ENCODE measurements at places on chromosomes 7 and 10. TPM values are rescaled to one million over a fixed set of nuclear protein-coding genes. Genes with fewer than 3 reads are reported as not detected.

HOXA4 gene
- total RNA-seq = 1.0 TPM

- no peak overlapping the region for H3K27ac ChIP-seq
- H3K4me3 ChIP-seq = peak overlapping the region; percentile 71
- no peaks in the 10 kb centered on the region for H3K27me3 ChIP-seq
- H3K4me1 ChIP-seq = peaks cover 6% of the 10 kb centered on the region
- peaks cover 12% of the 10 kb centered on the region for H3K36me3 ChIP-seq
These were observed 1.8 kb downstream of the CYP2E1 start for GRCh38 chr10:133528845-133529575.

GRCh38 chr7:157831143-157831905, 494.5 kb downstream of the DNAJB6 start:
- no peak overlapping the region for H3K27ac ChIP-seq
- H3K36me3 ChIP-seq = no peaks in the 10 kb centered on the region
- H3K4me3 ChIP-seq = no peak overlapping the region
- DNase-seq = no peak
- no peaks in the 10 kb centered on the region for H3K27me3 ChIP-seq

DNA sequence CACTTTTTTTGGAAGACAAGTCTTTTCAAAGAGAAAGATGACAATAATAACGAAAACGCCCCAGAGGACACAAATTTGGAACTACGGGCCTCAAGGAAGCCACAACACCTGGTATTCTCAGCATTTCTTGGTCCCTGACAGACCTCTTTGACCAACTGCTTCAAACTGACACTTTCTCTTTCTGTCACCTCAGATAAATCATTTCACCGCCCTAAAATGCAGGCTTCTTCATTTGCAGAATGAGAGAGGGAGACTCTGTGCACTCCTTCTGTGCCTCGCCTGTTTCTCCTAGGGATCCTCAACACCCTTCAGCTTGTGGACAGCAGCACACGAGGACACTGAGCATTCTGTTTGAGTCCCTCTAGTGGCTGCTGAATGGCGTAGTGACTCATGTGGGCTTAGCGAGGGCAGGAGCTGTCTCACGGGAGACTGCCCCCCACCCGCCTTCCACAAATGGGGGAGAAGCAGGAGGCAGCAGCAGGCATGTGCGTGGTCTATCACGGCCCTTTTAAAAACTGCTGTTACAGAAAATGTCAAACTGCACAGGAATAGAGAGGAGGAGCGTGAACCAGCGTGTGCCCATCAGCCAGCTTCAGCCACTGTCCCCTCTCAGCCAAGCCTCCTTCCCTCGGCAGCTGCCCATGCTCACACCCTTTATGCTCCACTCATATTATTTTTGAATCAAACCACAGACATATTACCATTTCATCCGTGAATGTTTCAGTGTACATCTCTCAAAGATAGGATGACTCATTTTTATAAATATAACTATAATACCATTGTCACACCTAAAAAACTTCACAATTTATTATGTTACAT, 41.4 kb downstream of the GSDME start:
- H3K27ac ChIP-seq = no peak overlapping the region
- H3K36me3 ChIP-seq = no peaks in the 10 kb centered on the region
- H3K4me3 ChIP-seq = no peak overlapping the region
- no peak for DNase-seq
- H3K4me1 ChIP-seq = no peaks in the 10 kb centered on the region
- no peaks in the 10 kb centered on the region for H3K27me3 ChIP-seq

DNA sequence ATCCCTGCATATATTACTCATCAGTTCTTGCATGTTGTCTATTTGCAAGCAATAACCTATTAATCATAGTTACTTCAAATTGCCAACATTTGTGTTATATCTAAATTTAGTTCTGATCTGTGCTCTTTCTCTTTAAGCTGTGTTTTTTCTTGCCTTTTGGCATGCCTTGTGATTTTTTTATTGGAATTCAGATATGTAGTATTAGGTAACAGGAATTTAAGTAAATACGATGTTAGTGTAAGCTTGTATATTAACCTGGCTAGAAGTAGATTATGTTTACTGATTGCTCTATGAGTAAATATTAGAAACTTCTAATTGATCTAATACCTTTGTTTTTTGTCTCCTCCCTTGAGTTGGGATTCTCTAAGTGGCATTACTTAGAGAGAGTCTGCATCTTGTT, 718.9 kb upstream of the POT1 start:
- H3K4me3 ChIP-seq = peak overlapping the region; percentile 12
- no peaks in the 10 kb centered on the region for H3K27me3 ChIP-seq
- no peak overlapping the region for H3K27ac ChIP-seq
- H3K36me3 ChIP-seq = no peaks in the 10 kb centered on the region
- H3K4me1 ChIP-seq = peaks cover 17% of the 10 kb centered on the region
- no peak for DNase-seq

GRCh38 chr7:53070883-53071282, 35.5 kb downstream of the POM121L12 start:
- H3K4me3 ChIP-seq = no peak overlapping the region
- DNase-seq = no peak
- no peaks in the 10 kb centered on the region for H3K27me3 ChIP-seq
- no peak overlapping the region for H3K27ac ChIP-seq
- no peaks in the 10 kb centered on the region for H3K36me3 ChIP-seq

GRCh38 chr10:19825700-19826099, 9.5 kb downstream of the PLXDC2 start:
- H3K36me3 ChIP-seq = no peaks in the 10 kb centered on the region
- no peak overlapping the region for H3K4me3 ChIP-seq
- H3K27ac ChIP-seq = no peak overlapping the region
- H3K27me3 ChIP-seq = no peaks in the 10 kb centered on the region
- DNase-seq = no peak

- DNase-seq = no peak
- H3K4me1 ChIP-seq = no peaks in the 10 kb centered on the region
- H3K27ac ChIP-seq = no peak overlapping the region
- no peaks in the 10 kb centered on the region for H3K27me3 ChIP-seq
- no peak overlapping the region for H3K4me3 ChIP-seq
These were observed 28.6 kb downstream of the RABGEF1 start for GRCh38 chr7:66768865-66769832.

CLDN3 gene
- 122 TPM for total RNA-seq

DNA sequence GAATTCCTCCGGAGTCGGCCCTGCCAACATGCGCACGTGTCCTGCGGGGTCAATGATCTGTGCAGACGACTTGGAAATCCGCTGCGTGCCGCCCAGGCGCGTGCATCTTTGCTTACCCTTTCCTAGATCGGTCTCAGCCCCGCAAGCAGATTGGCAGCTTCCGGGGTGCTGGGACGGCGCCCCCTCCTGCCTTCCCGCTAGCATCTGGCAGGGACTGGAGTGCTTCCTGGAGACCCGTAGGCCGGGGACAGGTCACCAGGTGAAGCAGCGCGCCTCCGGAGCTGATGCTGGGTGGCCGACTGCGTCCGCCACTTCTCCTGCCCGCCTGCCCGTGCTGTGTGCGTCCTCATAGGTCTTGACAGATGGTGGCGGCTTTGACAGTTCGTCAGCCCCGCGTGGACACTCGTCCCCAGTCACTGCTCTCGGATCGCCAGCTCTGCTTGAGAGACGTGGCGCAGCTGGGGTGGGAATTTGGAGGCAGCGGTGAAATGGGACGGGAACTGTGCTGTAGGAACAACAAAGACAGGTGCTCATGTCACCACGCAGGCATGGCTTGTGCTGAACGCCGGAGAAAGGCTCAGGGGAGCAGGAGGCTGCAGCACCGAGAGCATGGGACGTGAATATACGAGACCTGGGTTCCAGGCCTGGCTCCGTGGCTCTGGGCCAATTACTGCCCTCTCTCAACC, 21.9 kb upstream of the KCNK18 start:
- H3K4me1 ChIP-seq = no peaks in the 10 kb centered on the region
- H3K27ac ChIP-seq = no peak overlapping the region
- peaks cover 35% of the 10 kb centered on the region for H3K27me3 ChIP-seq
- peak overlapping the region; percentile 70 for H3K4me3 ChIP-seq

DNA sequence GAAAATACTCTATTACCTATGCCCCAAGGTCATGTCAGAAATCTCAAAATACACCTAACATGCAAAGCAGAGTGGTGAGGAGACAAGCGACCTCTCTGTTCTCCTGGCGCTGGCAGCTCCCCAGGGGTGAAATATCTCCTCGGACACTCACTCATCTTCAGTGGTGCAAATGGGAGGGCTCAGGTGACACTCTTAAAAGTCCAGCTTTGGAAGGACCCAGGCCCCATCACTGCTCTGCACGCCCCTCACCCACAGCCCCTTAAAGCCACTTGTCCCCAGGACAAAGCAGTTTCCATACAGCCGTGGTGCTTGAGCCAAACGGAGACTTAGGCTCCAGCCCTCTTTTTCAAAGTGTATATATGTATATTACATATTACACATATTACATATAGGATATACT, 12.4 kb downstream of the PRKAG2 start:
- DNase-seq = no peak
- H3K27ac ChIP-seq = no peak overlapping the region
- H3K36me3 ChIP-seq = no peaks in the 10 kb centered on the region

ABCF2 gene
- 43.0 TPM for total RNA-seq

DNA sequence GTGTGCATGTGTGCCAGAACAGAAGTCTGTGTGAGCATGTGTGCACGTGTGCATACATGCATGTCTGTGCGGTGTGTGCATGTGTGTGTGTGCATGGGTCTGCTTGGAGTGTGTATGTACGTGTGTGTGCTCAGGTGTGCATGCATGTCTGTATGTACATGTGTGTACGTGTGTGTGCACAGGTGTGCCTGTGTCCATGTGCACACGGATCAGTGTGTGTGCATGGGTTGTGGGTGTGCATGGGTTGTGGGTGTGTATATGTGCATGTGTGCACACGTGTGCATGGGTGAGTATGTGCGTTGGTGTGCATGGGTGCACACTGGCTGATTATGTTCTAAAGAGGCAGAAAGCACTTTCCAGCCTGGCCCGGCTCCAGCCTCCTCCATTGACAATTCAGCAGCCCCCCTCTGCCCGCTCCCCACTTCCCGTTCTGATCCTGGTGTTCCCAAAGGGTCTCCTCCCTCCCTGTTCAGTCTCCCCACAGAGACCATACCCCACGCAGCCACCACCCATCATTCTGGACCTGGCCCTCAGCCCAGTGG, 44.1 kb upstream of the PDGFA start:
- H3K4me3 ChIP-seq = no peak overlapping the region
- no peaks in the 10 kb centered on the region for H3K36me3 ChIP-seq
- H3K4me1 ChIP-seq = no peaks in the 10 kb centered on the region

DNA sequence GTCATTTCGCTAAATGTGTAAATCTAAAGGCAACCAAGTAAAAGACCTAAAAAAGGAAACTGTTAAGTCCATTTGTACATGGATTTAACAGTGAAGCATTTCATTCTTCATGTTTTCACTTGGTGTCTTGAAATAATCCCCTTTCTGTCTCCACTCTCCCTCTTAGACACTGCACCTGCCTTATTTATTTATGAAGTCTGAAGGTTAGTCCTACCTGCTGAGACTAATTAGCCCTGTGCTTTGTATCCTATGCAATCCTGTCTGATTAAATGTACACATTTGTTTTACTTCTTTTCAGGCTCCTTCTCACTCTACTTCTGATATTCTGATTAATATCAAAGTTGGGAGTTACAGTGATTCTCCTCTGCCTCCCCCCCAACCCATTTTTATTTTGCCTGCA, 1.9 kb upstream of the TCF7L2 start:
- peaks cover 26% of the 10 kb centered on the region for H3K4me1 ChIP-seq
- peak overlapping the region; percentile 80 for H3K4me3 ChIP-seq
- no peak for DNase-seq
- no peaks in the 10 kb centered on the region for H3K27me3 ChIP-seq
- peaks cover 38% of the 10 kb centered on the region for H3K36me3 ChIP-seq
- peak overlapping the region; percentile 94 for H3K27ac ChIP-seq

MAGI2 gene
- total RNA-seq = 0.64 TPM

POLR1F gene
- 43.1 TPM for total RNA-seq

DNA sequence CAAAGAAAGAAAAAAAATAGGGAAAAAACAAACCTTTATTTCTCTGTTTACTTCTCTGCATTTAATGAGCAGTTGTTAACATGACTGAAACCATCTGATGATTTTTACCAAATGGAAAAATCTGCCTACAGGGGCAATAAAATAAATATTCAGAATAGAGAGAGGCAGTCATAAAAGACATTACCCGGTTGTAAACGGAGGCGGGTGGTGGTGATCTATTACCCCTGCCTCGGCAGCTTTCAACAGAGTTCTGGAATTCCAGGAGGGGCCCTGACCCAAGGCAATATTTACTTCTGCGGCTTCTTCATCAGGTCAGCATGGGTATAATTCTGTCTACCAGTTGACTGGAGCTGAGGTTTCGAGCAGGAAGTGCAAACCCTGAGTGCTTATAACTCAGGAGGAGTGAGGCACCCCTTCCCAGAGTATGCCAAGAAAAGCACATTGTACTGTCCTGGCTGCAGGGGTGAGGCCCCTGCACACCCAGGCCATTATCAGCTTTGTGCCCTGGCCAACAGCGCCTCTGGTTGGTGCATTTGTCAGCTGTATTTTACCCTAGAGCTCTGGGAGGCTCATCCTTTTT, 8.2 kb upstream of the CXCL12 start:
- DNase-seq = no peak
- H3K4me3 ChIP-seq = no peak overlapping the region
- H3K36me3 ChIP-seq = no peaks in the 10 kb centered on the region
- no peak overlapping the region for H3K27ac ChIP-seq

SH2D4B gene
- total RNA-seq = 0.24 TPM

NKX1-2 gene
- total RNA-seq = not detected

DNA sequence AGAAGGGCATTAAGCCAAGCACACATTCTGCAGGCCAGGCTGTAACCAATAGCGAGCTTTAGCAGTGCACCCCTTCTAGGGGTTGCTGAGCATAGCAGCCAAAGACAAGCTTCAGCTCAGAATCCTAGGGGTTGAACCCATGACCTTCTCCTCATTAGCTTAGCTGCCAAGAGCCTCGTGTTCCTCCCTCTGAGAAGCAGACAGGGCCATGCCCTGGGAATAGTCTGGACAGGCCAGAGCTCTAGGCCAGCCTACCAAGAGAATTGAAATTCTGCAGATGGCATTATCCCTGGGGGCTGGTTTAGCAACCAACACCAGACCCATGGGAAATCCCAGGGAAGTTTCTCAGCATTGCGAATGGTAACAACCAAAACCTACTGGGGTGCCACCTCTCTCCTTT, 77.2 kb downstream of the PLXNA4 start:
- no peak overlapping the region for H3K4me3 ChIP-seq
- no peaks in the 10 kb centered on the region for H3K36me3 ChIP-seq
- no peaks in the 10 kb centered on the region for H3K4me1 ChIP-seq
- no peak overlapping the region for H3K27ac ChIP-seq
- no peak for DNase-seq

GRCh38 chr7:157299613-157300368, 37.0 kb upstream of the DNAJB6 start:
- H3K4me1 ChIP-seq = peaks cover 33% of the 10 kb centered on the region
- no peaks in the 10 kb centered on the region for H3K27me3 ChIP-seq
- peak overlapping the region; percentile 5 for H3K27ac ChIP-seq
- peak overlapping the region; percentile 25 for H3K4me3 ChIP-seq

GRCh38 chr7:116340943-116341907, 130.9 kb downstream of the TES start:
- H3K27ac ChIP-seq = no peak overlapping the region
- no peak overlapping the region for H3K4me3 ChIP-seq

PPP1R9A gene
- 17.9 TPM for total RNA-seq

GRCh38 chr7:128900237-128900636, 10.3 kb downstream of the KCP start:
- H3K27me3 ChIP-seq = no peaks in the 10 kb centered on the region
- H3K27ac ChIP-seq = no peak overlapping the region
- peaks cover 5% of the 10 kb centered on the region for H3K36me3 ChIP-seq

- H3K27me3 ChIP-seq = no peaks in the 10 kb centered on the region
- no peak overlapping the region for H3K4me3 ChIP-seq
- H3K36me3 ChIP-seq = no peaks in the 10 kb centered on the region
- no peak for DNase-seq
These were observed 50.8 kb downstream of the ESYT2 start for GRCh38 chr7:158778471-158778870.

GRCh38 chr10:43884501-43885105, 235.9 kb upstream of the ZNF32 start:
- H3K4me1 ChIP-seq = no peaks in the 10 kb centered on the region
- DNase-seq = no peak
- H3K27ac ChIP-seq = no peak overlapping the region
- H3K36me3 ChIP-seq = no peaks in the 10 kb centered on the region
- H3K4me3 ChIP-seq = no peak overlapping the region

Measured in Calu3 (cell line).